ENCODE measurements at places on chromosomes 4 and X. TPM values are rescaled to one million over a fixed set of nuclear protein-coding genes. Genes with fewer than 3 reads are reported as not detected.

The SSX1 gene
- not detected for total RNA-seq

The YIPF7 gene
- not detected for total RNA-seq

The F9 gene
- total RNA-seq, result not detected

DNA sequence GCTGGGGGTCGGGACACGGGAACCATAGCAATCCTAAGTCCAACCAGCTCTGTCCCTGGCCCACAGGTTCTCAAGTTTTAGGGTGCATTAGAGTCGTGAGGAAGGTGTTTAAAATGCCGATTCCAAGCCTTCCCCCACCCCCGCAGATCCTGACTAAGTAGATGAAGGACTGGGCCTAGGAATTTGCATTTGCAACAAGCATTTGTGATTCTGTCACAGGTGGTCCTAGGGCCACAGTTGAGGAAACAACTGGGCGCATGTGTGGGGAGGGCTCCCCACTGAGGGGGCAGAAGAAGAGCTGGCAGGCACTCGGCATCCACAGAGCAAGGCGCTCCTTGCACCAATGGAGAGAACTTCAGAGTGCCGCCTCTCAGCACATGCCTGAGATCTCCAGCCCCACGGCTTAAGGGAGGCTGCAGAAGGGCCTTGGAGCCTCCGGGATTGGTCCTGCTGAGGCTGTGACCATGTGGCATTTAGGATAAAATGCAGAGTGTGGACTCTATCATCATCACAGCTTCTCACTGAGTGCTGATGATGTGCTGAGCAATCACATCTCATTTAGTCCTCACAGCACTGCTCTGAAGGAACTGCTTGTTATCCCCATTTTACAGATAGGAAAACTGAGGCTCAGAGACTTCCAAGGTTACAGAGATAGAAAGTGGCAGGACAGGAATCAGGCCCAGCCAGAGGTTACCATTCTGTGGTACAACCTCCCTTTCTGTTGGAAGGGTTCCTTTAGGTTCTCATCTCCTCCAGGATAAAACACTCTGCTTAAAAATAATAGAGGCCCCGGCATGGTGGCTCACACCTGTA, 16.7 kb downstream of the SEL1L3 start:
- no peak overlapping the region for H3K27ac ChIP-seq
- H3K36me3 ChIP-seq, result no peaks in the 10 kb centered on the region
- H3K27me3 ChIP-seq, result no peaks in the 10 kb centered on the region
- no peak for DNase-seq

The IL2 gene
- total RNA-seq, result not detected

- DNase-seq, result no peak
- no peaks in the 10 kb centered on the region for H3K36me3 ChIP-seq
- no peak overlapping the region for H3K4me3 ChIP-seq
- H3K4me1 ChIP-seq, result no peaks in the 10 kb centered on the region
These were observed 69.2 kb downstream of the PTCHD1 start for GRCh38 chrX:23403849-23404248.

DNA sequence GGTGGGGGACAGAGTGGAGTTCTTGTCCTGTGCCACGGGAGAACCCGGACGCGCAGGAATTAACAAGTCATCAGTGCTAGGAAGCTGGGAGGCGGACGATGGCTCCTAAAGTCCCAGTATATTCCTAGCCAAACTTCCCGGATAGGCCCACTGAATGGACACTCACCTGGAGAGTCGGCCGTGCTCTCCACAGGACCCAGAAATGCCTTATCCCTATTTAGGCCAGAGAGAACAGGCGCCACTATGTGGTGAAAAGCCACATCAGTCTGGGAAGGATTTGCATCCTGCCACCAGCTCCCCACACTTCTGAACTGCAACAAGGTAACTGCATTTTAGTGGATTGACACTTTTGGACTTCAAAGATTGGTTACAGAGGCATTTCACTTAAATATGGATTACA, 1.1 kb downstream of the CFAP299 start:
- H3K4me3 ChIP-seq, result peak overlapping the region; percentile 55
- H3K27ac ChIP-seq, result no peak overlapping the region
- H3K36me3 ChIP-seq, result no peaks in the 10 kb centered on the region
- DNase-seq, result peak; percentile 47

The NUDT11 gene
- 12.2 TPM for total RNA-seq

The TXK gene
- 1.9 TPM for total RNA-seq

DNA sequence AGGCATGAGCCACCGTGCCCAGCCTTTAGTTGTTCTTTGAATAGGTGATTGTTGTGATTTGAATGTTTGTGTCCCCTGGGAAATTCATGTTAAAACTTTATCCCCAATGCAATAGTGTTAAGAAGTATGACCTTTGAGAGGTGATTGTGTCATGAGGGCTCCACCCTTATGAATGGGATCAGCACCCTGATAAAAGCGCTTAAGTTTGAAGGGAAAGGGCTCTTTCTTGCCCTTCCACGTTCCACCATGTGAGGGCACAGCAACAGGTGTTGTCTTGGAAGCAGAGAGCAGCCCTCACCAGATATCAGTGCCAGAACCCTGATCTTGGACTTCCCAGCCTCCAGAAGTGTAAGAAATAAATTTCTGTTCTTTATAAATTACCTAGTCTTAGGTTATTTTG, 33.7 kb upstream of the RP2 start:
- H3K4me1 ChIP-seq, result no peaks in the 10 kb centered on the region
- H3K4me3 ChIP-seq, result no peak overlapping the region
- no peaks in the 10 kb centered on the region for H3K27me3 ChIP-seq

- H3K27me3 ChIP-seq, result no peaks in the 10 kb centered on the region
- no peak overlapping the region for H3K4me3 ChIP-seq
- H3K36me3 ChIP-seq, result no peaks in the 10 kb centered on the region
These were observed 23.7 kb downstream of the SLC10A6 start for GRCh38 chr4:86825511-86825910.

- no peaks in the 10 kb centered on the region for H3K27me3 ChIP-seq
- H3K36me3 ChIP-seq, result peaks cover 2% of the 10 kb centered on the region
- H3K4me3 ChIP-seq, result no peak overlapping the region
- H3K4me1 ChIP-seq, result no peaks in the 10 kb centered on the region
These were observed 21.3 kb downstream of the ZNF721 start for GRCh38 chr4:477686-478085.

All from SJSA1 (cell line).